ENCODE measurements at places on chromosomes 6 and 20.

DNA sequence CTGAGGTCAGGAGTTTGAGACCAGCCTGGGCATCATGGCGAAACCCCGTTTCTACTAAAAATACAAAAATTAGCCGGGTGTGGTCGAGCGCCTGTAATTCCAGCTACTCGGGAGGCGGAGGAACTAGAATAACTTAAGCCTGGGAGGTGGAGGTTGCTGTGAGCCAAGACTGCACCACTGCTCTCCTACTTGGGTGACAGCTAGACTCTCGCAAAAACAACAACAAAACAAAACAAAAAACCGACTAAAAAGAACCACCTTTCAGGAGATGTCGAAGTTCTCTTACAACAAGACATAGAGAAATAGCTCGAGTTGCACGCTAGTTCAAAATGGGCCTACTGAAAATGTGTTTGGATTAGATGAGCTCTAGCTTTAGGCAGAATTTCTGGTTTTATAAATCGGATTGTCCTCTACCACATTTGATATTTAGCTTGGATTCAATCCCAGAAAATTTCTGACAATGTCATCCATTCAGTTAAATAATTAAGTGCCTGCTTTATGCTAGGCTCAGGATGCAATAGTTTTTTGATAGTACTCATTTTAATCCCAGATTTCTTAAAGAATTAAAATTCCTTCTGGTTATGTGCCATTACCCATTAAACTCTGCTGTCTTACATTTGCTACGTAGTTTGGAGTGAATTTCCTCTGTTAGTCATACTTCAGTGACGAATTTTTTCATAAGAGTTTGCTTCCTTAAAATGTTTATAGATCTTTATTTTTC, 137.5 kb upstream of the SHLD1 start:
- DNase-seq = no peak

- peak; percentile 58 for DNase-seq
Measured at GRCh38 chr6:16800942-16801341, 39.7 kb upstream of the ATXN1 start.

- DNase-seq = peak; percentile 4
Measured at GRCh38 chr20:2742934-2743559, 50.5 kb downstream of the EBF4 start.

DNA sequence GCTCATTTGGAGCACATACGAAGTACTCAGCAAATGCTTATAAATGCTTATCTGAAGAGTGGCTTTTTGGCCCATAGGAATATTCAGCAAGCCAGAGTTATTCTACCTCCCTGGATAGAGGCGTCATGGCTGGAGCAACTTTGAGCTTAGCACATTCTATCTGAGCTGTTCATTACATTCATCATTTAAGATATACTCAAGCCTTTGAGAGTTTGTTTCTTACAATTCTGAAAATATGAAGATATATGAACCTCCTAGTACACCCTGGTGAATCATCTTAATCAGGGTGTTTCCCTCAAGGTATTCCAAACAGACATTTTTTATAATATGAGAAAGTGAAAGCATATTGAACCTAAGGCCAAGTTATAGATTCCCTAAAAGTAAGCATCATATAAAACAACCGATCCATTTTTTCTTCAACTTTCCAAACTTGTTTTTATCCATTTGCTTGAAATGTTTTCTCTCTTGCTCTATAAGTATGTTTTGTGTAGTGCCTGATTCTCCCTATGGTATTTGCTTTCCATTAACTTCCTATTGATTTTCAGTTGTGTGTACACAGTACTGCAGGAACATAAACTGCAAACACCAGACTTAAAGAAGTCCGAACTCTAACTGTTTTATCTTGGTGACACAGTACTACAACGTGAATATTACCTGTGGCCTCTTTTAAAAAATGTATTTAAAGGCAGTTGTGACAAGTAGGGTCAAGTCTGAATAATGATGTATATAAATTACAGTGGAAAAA, 139.7 kb upstream of the PTPRK start:
- no peak for DNase-seq

DNA sequence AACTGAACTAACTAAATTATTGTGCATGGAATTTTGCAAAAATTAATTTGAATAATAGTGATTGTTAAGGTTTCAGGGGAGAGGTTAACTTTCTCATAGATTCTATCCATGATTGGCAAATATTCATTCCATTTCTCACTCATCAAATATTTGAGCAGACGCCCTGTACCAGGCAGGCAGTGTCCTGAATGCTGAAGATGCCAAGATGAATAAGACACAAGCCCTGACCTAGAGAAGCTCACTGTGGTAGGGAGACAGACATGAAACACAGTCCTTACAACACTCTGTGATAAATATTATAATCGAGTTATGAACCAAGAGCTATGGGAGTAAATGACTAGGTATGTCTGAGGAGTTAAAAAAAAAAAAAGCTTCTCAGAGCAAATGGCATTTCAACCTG, 18.4 kb upstream of the ID4 start:
- DNase-seq = no peak

GRCh38 chr20:38547288-38548085, 33.5 kb upstream of the ADIG start:
- no peak for DNase-seq

- no peak for DNase-seq
Measured at GRCh38 chr20:45221076-45221475, at the start of gene SEMG2. Gene SEMG2, plus strand, starts transcription at chr20:45221373. Its CDS starts 17 bp downstream, at chr20:45221390.

GRCh38 chr6:37877373-37878149, 58.0 kb downstream of the ZFAND3 start:
- no peak for DNase-seq

DNA sequence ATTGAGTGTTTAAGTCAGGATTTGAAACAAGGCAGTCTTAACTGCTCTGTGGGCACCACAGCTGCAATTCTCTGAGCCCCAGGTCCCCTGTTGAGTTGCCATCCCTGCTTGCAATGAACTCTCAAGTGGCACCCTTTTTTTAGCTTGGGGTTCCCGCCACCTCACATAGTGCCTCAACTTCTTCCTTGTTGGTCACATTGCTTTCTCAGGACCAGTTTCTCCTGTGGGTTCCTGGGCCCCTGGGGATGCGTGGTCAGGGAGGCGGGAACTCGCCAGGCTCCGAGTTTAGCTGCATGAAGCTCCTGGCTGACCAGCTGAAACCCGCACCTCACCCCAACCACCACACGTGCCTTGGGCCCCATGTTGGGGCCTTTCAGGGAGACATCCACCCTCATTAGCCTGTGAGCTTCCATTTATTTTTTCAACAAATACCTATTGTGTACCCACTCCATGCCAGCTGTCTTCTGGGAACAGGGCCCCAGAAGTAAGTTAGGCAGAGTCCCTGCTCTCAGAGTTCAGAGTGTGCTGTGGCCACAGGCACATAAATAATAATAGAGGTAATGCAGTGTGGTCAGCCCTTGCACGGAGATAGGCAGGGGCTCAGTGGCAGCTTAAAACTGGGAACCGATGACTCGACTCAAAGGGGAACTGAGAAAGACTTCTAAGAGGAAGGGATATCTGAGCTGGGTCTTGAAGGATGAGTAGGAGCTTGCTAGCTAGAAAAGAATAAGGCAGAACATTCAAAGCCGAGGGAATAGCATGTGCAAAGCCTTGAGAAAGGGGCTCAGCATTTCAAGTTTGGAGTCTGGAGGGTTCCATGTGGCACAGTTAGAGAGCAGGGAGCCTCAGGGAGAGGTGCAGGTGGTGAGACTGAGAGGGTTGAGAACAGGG, 33.9 kb upstream of the FAM83D start:
- DNase-seq = peak; percentile 76

DNA sequence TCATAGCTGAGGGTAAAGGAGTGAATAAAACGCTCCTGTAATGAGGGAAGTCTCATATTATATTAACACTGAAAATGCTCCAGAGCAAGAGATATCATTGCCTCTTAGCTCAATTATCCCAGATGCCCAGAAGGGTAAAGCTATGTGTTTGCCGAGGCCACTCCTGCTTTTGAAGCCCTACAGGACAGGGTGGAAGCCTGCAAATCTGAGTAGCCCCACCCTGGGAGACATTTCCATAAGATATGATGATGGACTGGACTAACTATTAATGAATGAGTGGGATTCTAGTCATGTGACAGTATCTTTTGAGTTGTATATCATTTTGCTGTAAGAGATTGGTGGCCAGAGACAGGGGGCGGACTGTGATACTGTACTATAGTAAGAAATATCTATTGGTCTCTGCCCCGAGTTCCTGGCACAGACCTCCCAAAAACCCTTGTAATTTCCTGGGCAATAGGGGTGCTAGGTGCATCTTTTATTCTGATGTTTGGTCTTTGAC, 10.5 kb upstream of the SLC22A2 start:
- DNase-seq = no peak

Data from SIG-M5 (cell line).